Kidney capillary endothelial cell (primary cell): ENCODE measurements at places on chromosomes 13 and 19.

GRCh38 chr19:2592824-2593223 lies 109.7 kb downstream of the GNG7 start:
- DNase-seq, result no peak

DNA sequence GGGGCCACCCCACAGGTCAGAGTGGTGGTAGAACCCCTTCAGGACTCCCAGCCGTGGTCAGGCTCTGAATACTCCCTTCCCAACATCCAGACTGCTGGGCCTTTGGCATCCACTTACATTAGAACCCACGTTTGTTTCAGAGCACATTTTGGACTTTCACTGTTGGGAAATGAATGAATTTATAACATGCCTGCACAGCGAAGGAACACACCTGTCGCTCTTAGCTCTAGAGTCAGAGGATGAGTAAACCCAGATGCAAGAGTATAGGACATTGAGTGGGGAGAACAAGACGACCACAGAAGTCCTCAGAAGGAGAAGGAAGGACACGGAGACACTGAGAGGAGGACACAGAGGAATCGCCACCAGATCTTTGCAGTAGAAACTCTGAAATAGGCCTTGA lies 30.9 kb downstream of the SHISA2 start:
- DNase-seq, result no peak

- DNase-seq, result no peak
These were observed 17.4 kb downstream of the ZC3H4 start for GRCh38 chr19:47096100-47096704.

DNA sequence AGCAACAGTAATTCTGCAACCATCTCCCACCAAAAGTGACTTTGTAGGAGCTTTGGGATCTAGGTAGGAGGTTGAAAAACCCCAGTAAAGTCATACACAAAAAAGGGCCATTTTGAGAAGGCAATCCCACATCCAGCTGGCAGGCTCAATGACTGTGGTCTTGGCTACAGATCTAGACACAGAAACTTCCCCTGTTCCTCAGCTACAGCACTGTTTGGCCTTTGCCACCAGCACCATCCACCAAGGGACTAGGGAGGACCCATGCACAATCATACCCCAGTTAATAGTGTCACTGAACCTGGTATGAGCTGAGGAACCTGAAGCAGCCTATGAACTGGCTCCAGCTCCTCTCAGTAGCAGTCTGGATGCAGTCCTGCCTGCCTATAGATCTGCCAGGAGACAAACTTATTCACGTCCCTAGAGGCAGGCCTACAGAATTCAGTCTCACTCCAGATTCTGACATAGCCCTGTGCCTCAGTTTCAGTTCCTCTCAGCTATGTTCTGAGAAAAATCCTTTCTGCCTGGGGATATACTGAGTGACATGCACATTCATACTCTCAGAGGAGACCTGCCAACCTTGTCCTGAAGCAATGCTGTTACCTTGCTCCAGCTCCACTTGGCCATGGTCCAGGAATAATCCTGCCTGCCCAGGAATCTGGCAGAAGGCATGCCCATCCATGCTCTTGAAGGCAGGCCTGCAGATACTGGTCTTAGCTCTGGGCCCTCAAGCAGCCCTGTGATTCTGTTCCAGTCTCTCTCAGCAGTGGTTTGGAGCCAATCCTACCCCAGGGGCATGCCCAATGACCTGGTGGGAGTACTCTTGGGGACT lies 2048.3 kb upstream of the PCDH20 start:
- no peak for DNase-seq

DNA sequence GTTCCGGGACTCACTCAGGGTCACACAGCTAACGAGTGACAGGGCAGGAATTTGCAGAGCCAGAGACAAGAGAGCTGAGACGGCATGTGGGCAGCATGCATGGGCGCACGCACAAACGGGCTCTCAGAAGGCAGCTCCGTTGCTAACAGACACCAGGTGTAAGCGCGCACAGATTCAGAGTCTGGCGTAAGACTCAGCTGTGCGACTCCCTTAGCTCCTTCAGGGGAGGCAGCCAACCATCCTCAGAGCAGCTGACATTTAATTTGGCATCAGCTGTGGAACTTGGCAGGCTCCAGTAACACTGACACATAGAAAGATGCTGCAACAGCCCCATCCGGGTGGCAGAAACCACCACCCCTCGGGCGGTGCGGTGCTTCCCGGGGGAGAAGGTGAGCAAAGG lies 7.5 kb upstream of the TM6SF2 start:
- no peak for DNase-seq

DNA sequence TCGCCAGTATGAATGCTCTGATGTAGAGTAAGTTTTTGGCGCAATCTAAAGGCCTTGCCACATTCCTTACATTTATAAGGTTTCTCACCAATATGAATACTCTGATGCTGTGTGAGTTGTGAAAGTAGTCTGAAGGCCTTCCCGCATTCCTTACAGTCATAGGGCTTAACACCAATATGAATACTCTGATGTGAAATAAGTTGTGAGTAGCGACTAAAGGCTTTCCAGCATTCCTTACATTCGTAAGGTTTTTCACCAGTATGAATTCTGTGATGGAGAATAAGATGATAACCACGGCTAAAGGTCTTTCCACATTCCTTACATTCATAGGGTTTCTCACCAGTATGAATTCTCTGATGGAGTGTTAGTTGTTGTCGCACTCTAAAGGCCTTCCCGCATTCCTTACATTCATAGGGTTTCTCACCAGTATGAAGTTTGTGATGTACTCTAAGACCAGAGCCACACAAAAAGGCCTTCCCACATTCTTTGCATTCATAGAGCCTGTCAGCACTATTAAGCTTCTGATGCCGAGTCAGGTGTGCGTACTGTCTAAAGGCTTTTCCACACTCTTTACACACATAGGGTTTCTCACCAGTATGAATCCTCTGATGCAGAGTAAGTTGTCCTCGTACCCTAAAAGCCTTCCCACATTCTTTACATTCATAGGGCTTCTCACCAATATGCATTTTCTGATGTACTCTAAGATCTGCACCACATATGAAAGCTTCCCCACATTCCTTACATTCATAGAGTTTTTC lies 14.1 kb upstream of the ZFP14 start:
- DNase-seq, result no peak

GRCh38 chr19:35931874-35932202 lies 4.3 kb upstream of the LRFN3 start:
- no peak for DNase-seq

DNA sequence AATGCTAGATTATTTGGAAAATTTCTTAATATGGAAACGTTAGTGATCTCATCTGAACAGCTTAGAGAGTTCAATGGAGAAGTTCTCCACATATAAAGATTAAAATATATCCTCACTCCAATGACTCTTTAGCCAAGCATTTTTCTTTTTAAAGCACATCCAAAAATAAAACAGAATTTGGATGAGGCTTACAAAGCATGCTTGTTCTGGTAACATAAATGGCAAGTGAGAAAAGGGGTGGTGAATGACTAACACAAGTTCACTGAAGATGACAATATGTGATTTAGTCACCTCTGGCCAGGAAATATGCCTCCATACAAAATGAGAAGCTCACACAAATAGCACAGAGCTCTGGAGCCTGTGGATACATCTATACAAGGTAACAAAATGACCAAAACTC lies 253.0 kb downstream of the PCDH20 start:
- DNase-seq, result no peak

GRCh38 chr19:13275016-13275722 lies 125.0 kb downstream of the IER2 start:
- no peak for DNase-seq

GRCh38 chr13:71879129-71879535 lies 12.1 kb upstream of the DACH1 start:
- DNase-seq, result peak; percentile 52

- no peak for DNase-seq
These were observed 263.9 kb downstream of the MZT1 start for GRCh38 chr13:72463561-72463960.

DNA sequence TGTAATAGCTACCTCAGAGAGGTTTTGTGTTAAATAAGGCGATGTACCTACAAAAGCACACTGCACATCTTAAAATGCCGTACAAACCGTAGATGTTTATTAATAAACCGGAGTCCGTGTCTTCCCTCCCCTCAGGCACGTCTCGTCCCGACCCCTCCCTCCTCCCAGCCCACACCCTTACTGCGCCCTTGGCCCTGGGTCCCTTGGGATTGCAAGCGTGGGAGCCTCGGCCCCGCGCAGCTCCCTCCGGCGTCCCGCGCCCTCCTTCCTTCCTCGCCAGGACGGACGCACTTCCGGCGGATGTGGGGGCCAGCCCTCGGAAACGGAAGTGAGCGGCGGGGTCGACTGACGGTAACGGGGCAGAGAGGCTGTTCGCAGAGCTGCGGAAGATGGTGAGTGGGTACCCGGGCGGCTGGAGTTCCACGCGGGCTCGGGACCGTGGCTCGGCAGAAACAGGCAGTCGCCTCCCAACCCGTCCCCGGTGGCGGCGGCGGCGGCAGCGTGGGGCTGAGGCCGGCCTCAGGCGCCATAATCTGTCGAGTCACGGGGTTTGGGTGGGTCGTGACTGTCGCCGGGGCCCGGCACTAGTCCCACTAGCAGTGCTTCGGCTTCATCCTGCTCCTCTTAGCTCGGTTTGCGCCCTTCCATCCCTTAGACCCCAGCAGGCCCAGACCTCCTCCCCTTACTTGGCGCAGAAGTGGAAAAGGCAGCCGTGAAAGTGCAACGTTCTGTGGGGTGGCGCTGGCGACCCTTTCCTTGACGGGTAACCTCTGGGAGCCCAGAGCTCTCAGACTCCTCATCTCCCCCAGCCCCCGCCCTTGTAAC lies at the start of gene POMP:
TSS of gene POMP (plus strand) at position 335 of the 825 bp plus-strand sequence. CDS start at position 390, 55 bp downstream.
- DNase-seq, result peak; percentile 93

DNA sequence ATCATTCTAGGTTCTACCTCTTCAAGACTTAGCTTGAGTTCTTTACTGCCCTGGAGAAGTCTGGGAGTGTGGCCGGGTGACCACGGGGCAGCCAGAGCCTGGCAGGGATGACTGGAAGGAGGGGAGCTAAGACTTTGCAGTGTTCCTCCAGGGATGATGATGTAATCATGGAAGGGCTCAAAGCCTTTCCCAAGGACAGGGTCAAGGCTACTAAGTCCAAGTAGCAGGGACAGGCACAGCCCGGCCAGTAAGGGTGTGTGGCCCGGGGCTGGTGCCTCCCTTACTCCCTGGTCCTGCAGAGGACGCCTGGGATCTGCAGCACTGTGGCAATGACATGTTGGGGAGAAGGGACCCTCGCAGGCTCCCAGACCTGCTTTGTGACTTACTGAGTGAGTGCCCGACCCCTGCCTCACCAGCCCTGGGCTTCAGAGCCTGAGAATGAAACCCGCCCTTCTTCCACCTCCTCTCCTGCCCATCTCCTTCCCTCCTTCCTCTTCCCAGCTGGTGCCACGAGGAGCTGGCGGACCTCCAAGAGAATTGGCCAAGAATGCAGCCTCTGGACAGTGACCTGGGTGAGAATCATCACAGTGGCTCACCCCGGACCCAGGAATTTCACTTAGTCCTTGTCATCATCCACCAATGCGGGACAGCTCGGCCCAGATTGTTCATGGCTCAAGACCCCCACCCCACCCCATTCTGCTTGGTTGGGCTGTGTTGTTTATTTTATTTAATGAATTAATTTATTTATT lies 15.6 kb upstream of the FBXO17 start:
- DNase-seq, result no peak

- DNase-seq, result no peak
These were observed 9.1 kb upstream of the CERS1 start for GRCh38 chr19:18905058-18905456.

DNA sequence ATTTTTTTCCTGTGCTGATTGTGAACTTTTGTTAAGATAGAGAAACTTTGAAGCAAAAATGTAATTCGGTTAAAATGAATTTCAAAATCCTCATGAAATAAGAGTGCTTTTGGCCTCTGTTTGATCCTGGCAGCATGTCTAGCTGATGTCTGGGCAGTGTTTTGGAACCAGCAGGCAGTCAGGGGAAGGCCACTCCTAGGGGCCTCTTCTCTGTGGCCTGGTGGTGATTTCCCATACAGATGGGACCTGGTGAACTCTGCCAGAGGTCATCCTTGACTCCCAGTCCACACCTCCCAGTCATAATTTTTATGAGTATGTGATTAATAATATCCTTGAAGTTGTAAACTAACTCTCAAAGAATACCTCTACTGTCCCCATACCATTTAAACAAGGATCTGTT lies 226.6 kb downstream of the PCCA start:
- no peak for DNase-seq

GRCh38 chr19:17020385-17020784 lies 6.2 kb downstream of the CPAMD8 start:
- no peak for DNase-seq

- DNase-seq, result no peak
These were observed 109.3 kb upstream of the IPO5 start for GRCh38 chr13:97844151-97844550.

DNA sequence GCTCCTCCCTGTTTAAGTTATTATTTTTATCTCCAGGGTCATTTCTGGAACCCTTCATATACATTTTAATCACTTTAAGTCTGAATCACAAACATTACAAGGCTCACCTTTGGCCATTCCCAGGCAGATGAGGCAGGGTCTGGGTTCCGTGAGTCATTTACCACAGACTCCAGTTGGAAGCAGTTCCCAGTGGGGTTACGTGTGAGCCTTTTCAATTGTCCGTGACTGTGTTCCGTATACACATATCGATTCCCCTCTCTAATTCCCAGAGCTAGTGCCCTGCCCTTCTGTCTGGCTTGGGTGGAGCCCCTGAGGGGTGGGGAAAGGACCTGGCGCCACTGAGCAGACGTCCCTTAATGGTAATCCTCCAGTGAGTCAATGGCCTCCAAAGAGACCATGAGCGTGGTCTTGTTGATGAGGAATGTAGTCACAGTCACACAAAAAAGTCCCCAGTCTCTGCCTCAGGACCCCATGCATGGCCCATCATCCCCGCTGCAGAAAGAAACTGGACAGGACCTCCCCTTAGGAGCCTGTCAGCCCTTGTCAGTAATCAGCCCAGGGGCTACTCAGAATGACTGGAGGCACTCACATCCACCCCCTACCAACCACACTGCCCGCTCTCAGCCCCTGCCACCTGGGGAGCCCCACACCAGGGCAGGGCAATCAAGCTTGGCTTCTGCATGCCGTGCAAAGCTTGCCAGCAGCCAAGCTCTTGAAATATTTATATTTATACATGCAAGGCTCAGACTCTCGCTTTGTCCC lies 144.4 kb downstream of the ZIC5 start:
- DNase-seq, result no peak

DNA sequence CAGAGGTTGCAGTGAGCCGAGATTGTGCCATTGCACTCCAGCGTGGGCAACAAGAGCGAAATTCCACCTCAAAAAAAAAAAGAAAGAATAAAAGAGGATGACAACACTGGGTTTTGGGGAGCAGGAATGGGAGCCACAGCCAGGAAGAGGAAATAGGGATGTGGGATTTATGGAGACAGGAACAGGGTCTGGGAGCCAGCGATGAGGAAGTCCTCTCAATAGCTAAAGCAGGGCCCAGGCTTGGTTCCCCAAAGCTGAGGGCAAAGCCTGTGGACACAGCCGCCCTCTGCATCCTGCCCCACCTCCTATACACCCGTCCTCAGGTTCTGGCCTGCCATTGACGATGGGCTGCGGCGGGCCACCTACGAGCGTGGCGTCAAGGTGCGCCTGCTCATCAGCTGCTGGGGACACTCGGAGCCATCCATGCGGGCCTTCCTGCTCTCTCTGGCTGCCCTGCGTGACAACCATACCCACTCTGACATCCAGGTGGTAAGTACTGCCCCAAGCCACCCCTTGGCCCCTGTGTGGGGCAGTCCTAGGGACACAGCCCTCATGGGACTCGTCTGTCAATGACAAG lies 13.6 kb downstream of the HIPK4 start:
- no peak for DNase-seq
